ENCODE measurements at places on chromosomes 6 and 20.
A peak's percentile ranks its signal among the peaks of the same experiment; 100 is the strongest.

- DNase-seq = no peak
Observed at GRCh38 chr20:37816726-37817125, 86.2 kb upstream of the VSTM2L start.

GRCh38 chr6:55953335-55953734 is 77.9 kb upstream of the BMP5 start:
- no peak for DNase-seq

GRCh38 chr6:138405816-138406413 is 1.9 kb downstream of the HEBP2 start:
- DNase-seq = peak; percentile 88

- DNase-seq = no peak
Observed at GRCh38 chr6:125094563-125094962, 59.0 kb upstream of the TPD52L1 start.

All from DMS79 (cell line).